ENCODE measurements at places on chromosomes 3 and 15.
A peak's percentile ranks its signal among the peaks of the same experiment; 100 is the strongest.

DNA sequence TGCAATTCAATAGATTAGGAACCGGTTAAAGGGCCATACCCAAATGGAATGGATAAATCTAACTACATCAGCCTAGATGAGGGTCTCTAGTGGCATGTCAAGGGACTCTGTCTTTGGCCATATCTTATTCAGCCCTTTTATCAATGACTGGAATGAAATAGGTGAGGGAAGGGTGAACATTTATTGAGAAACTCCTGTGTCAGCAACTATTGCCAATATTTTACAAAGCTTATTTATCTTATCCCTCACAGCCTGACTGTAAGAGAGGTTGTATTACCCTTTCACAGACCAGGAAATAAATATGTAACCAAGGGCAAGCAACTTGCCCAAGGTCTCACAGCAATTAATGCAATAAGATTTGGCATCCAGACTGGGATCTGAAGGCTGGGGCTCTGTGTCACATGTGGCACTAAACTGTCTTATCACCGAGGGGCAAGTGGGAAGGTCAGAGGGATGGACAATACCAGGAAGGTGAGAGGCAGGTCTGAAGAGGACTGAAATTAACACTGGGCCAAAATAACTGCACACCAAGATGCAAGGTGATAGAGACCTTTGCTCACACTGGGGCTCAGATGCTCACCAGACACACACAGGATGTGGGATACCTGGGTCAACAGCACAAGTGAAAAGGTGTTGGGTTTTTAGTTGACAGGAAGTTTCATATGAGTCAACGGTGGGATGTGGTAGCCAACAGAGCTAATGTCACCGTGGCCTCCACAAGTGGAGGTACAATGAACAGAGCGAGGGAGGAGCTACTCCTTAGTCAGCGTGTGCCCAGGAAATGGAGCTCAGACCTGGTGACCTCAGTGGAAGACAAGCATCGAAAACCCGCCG is 261.3 kb downstream of the RPLP1 start:
- DNase-seq: no peak

DNA sequence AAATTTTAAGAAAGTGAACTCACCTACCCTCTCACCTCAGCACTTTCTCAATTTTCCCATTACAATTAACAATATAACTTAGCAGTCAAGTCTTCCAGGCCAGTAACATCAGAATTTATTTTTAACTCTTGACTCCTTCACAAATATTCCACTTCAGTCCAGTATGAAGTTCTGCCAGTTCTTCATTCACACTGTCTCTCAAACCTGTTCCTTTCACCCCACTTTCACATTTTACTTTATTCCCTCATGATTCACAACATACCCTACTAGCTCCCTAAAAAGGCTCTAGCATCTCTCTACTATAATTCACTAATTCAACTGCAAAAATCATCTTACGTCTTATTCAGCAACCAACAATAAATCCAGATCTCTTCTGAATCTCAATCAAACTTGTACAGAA is 3.8 kb downstream of the GSK3B start:
- DNase-seq: no peak

GRCh38 chr3:98613616-98614015 is 20.2 kb upstream of the CPOX start:
- DNase-seq: no peak

- no peak for DNase-seq
These were observed 103.3 kb upstream of the SPRED1 start for GRCh38 chr15:38149315-38149714.

DNA sequence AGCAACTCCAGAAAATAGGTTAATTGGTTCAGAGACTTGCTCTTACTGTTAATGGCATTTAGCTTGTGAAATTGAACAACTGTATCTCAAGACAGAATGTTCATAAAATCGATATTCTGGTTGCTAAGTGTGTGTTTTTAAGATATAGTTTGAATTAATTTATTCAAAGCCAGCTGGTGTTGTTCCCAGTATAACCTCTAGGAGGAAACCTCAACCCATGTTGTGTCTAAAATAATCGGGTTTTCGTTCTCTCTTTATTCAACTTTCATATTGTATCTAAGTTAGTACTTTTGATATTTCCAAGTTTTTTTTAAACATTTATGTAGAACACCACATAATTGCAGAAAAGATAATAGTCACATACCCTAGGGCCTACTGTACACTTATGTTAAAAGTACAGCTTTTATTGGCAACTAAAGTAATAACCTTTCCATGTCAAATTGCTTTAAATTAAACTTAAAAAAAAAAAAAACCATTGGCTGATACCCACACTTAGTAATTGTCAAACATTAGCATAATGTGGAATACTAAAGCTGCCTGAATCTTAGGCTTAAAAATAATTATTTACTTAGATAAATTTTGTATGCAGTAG is 90.9 kb downstream of the SAMMSON start:
- no peak for DNase-seq

GRCh38 chr3:192927016-192927415 is 9.4 kb upstream of the MB21D2 start:
- no peak for DNase-seq

GRCh38 chr3:30698549-30698948 is 92.1 kb downstream of the TGFBR2 start:
- DNase-seq: no peak

- DNase-seq: no peak
These were observed 233.2 kb downstream of the FGF12 start for GRCh38 chr3:192494174-192494573.

GRCh38 chr3:111454551-111454950 is 87.4 kb upstream of the CD96 start:
- DNase-seq: no peak

DNA sequence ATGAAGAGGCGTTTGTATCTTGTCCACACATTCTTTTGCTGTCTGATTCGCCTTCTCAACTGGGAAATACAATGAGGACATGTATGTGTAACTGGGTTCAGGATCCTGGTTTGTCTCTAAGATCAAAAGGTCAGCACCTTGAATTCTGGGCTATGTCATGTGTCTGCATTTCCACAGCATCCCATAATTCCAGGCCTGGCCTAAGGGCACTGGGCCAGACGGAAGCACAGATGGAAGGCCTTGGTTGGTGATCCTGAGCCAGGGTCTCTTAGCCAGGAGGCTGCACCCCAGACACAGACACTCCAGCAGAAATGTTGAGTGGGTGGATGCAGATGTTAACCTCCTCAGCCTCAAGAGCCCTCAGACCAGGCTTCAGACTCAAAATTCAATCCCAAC is 23.7 kb upstream of the HERC1 start:
- DNase-seq: no peak

GRCh38 chr3:43062564-43063040 is 43.3 kb downstream of the POMGNT2 start:
- DNase-seq: no peak

GRCh38 chr15:48785195-48785594 is 25.7 kb downstream of the CEP152 start:
- DNase-seq: no peak

GRCh38 chr15:97976766-97977503 is 16.4 kb downstream of the ARRDC4 start:
- DNase-seq: no peak

DNA sequence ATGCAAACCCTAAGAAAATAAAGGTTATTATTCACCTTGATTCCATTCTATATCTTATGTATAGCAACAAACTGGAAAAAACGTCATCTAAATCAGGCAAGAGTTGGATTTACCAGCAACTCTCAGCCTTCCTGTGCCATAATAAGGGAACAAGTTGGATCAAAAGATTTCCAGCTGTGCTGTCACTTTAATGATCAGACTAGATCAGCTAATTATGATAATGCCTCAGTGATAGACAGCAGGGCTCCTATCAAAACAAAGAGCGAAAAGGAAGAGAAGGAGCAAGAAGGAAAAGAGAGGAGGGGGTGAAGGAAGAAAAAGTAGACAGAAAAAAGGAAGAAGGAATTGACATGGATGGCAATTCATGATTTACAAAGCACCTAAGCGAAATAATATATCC is 36.7 kb upstream of the BCL6 start:
- no peak for DNase-seq

GRCh38 chr3:72105306-72105705 is 320.4 kb upstream of the PROK2 start:
- no peak for DNase-seq

GRCh38 chr3:42032693-42033349 is 58.3 kb upstream of the TRAK1 start:
- DNase-seq: no peak

- DNase-seq: no peak
These were observed 50.0 kb downstream of the DHX30 start for GRCh38 chr3:47852604-47853602.

DNA sequence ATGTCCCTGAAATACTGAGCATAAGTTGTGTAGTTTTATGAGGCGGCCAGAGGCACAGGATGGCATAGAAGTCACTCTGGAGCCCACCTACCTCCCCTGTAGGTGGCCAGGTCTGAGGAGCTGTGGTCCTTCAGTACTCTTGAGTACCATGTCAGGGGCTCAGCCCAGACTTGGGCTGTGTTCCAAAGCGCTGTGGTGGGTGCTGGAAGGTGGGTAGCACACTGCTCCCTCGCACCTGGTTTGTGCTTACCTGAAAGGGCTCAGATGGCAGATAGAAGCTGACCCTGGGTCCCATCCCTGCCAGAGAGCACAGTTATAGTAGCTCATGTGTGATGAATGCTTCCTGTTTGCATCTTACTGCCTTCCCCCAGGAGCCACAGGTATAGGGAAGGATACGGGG is 15.5 kb downstream of the NISCH start:
- DNase-seq: no peak

DNA sequence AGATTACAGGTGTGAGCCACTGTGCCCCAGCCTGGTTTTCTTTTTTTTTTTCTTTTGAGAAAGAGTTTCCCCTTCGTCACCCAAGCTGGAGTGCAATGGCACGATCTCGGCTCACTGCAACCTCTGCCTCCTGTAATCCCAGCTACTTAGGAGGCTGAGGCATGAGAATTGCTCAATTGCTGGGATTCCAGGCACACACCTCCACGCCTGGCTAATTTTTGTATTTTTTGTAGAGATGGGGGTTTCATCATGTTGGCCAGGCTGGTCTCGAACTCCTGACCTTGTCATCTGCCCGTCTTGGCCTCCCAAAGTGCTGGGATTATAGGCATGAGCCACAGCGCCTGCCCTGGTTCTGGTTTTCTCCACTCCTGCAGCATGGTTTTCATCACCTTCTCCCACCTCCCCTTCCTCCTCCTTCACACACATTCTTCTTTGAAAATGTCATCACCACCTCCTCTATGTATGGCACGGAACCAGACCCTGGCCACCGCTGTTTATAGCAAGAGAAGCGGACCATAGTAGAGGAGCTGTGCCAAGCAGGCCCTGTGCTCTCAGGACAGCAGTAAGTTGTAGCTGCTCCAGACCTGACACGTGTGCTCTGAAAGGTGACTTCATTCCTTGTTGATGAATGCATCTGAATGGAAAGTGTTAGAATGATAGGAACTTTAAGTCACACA is 14.6 kb upstream of the AHSG start:
- DNase-seq: no peak

- no peak for DNase-seq
These were observed 176.9 kb upstream of the SOX2 start for GRCh38 chr3:181534781-181535221.

GRCh38 chr3:193944518-193944884 is 191.4 kb upstream of the HES1 start:
- no peak for DNase-seq

GRCh38 chr15:29968099-29968894 is 114.5 kb upstream of the GOLGA8J start:
- peak; percentile 27 for DNase-seq

GRCh38 chr3:169150343-169150742 is 513.2 kb downstream of the MECOM start:
- no peak for DNase-seq

GRCh38 chr3:147415874-147416273 is 6.7 kb downstream of the ZIC1 start:
- DNase-seq: no peak

GRCh38 chr3:177579419-177579818 is 382.1 kb upstream of the TBL1XR1 start:
- DNase-seq: no peak

DNA sequence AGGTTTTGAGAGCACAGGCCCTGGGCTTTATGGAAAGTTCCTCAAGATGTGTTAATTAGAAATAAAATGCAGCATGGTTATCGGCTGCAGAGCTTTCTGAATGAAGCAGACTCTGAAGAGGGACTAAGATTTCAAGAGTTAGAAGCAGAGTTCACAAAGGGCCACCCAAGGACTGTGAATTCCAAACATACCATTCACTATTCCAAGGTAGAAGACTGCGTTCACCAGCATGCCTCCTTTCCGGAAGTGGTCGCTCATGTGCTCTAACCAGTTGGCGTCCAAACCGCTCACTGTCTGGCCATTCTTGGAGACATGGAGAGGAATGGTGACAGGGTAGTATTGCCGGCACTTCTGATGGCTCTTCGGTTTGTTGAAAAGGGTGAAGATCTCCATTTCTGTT is 104.9 kb downstream of the OXNAD1 start:
- no peak for DNase-seq

DNA sequence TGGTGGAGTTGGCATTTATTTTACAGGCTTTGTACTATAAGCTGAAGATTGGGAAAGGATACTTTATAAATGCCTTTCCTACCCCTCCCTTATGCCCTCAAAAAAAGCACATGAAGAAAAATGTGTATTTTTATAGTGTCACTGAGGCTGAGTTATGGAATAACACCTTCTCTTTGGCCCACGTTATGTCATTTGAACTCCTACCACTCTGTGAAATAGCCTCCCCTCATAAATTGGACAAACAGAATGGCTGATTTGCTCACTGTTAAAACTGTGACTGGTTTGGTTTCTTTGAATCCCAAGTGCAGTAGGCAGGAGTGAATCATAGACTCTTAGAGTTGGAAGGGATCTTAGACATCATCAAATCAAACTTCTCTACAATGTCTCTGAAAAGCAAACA is 95.2 kb upstream of the SKOR1 start:
- no peak for DNase-seq

DNA sequence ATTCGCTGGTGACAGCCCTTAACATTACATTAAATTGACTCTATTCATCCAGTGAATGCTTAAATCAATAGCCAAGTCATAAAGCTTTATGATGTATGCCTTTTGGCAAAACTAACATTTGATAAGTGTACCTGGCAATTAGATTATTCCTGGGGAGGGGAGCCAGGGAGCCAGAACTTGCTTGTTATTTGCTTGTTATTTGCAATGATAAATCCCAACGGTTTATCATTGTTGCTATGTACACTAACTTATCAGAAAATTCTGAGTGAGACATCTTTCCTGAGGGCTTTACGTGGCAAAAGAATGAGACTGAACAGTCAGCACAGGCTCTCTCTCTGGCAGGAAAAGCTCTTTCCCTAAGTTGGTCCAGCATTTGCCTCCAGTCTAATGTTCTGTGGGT is 35.8 kb upstream of the FBN1 start:
- no peak for DNase-seq

GRCh38 chr15:78082106-78082742 is 4.7 kb upstream of the TBC1D2B start:
- DNase-seq: no peak

All from progenitor cell of endocrine pancreas (in vitro differentiated cells).